Jurkat, Clone E6-1 (cell line): ENCODE measurements at places on chromosomes 6 and 20.

DNA sequence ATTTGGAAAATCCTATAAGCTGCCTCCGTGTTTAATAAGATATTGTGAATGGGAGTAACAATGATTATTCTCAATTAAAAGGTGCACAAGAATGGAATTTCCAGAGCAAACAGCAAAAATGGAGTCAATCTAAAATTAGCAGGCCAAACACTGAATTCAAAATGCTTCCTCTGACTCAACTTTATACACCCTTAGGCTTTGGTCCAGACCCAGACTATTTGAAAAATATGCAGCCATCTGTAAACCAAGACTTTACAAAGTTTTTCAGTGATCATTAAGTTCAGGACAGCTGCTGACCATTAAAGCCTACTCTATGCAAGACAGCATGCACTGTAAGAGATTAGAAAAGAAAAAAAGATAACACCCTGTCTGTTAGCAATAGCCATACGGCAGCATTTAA is 39.4 kb upstream of the CCN6 start:
- DNase-seq = no peak

DNA sequence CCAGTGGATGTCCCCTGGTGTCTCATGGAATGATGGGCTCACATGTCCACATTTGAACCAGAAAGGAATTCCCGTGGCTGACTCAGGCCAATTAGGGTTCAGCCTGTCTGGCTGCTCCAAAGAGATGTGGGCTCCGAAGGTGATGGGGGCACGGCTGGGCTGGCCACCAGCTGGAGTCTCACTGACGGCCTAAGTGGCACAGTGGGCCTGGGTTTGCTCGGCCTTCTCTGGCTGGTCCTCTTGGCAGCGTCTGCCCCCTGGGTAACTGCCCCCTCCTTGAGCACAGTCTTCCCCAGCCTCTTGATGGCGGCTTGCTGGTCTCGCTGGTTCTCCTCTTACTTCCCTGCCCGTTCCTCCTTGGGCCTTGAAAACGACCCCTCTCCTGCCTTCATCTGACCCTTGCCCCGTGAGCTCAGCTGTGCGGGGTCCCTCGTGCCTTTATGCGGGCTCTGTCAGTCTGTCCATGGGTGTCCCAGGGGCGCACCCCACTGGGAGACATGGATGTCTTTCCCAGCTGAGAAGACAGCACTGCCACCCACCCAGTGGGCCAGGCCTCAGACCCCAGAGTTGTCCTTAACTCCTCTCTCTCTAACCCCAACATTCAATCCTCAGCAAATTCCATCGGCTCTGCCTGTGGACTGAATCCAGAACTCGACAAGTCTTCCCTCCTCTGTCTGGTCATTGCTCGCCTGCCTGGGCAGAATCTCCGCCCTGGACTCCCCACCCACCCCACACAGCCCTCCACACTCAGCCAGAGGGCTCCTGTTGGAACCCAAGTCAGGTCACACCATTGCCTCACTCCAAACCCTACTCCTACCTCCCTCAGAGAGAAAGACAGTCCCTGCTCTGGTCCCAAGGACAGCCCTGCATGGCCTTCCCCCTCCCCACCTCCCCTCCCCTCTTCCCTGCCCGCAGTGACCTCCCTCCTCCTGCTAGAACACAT is 78.7 kb downstream of the CEBPB start:
- DNase-seq = no peak

- peak; percentile 72 for DNase-seq
Observed at GRCh38 chr6:149750136-149750609, 632 bp downstream of the PCMT1 start.

DNA sequence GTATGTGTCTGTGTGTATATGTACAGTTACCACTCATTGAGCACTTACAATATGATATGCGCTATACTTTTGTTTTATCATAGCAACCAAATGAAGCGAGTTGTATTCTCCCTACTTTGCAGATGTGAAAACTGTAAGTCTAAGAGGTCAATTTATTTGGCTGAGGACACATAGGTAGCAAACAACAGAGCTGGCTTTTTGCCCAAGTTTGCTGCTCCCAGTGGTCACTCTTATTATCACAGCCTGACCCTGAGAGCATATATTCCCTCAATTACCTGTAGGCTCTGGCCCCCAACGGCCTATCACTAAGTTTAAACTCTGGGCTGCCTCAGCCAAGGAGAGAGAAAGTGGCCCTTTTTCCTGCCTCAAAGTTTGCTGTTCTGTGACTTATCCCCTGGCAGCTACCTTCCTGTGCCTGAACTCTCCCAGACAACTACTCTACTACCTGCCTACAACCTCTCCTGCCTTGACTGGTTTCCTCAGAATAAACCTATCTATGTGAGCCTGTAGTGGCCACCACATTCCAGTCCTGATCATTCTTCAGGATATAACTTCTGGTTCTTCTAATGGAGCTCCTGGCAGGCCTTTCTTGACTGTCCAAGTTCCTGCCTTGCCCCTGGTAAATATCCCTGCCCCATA is 221.8 kb downstream of the FRK start:
- DNase-seq = peak; percentile 17

DNA sequence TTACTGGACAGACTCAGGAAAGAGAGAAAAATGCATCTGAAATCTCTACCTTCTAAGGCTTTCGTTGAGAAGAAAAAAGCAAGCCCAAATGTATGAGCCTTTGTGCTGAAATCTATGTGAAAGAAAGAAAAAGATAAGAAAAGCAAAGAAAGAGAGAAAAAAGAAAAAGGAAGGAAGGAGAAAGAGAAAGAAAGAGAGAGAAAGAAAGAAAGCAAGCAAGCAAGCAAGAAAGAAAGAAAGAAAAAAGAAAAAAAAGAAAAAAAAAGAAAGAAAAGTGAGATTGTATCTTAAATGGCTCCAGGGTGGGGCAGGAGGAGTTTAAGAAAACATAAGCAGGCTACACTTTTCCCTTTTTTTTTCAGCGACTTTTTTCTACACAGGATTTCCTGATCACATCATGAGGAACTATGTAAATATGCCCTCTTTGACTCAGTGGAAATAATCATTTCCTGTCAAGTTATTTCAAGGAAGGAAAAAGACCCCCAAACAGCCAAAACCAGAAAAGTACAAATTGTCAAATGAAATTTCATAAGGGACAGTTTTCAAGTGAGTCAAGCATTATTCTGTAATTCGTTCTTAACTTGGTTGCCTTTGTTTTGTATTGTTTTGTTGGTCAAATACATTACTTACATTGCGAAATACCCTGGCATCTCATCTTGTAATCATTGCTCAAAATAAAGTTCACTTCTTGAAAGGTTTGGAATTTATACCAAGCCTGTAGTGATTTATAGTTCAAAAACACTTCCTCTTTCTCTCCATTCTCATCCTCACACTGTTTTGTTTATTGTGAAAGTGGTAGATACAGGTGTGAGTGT is 79.5 kb upstream of the RNF217 start:
- DNase-seq = no peak

DNA sequence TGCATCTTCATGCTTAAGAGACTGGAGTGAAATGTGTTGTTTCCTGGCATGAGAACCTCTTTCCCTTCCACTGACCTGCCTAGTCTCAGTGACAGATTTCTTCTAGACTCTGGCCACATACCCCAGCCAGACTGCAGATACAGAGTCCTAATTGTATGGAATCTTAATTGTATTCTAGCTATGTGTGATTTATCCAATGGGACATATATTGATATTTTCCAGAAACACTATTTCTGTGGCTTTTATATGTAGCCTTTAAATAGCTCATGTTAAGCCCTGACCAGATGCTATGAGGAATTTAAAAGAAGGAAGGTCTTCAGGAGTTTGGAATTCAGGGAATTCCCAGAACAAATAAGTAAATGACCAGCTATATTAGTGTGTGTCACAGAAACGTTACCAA is 99.0 kb downstream of the FIG4 start:
- no peak for DNase-seq

- DNase-seq = no peak
Observed at GRCh38 chr20:47300071-47300470, 56.4 kb downstream of the ZMYND8 start.

- no peak for DNase-seq
Observed at GRCh38 chr6:113246186-113246585, 611.0 kb upstream of the MARCKS start.

- DNase-seq = no peak
Observed at GRCh38 chr20:24627291-24627690, 157.9 kb downstream of the SYNDIG1 start.

- no peak for DNase-seq
Observed at GRCh38 chr20:3071610-3072529, at the start of gene OXT. Gene OXT, plus strand, starts transcription at chr20:3071620. Its CDS starts 36 bp downstream, at chr20:3071656.

DNA sequence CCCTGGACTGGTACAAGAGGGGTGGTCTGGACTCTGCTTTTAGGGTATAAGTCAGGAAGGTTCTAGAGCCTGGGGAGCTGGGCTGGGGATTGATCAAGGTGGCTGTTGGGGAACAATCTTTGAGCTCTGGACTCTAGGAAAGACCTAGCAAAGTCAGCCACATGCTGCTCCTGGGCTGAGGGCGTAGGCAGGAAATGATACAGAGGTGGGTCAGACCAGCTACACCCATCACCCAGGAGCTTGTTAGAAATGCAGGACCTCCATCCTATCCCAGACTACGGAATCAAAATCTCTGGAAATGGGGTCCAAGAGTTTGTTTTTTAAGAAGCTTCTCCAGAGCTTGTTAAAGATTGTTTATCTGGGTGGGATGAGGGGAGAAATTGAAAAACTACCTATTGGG is 9.4 kb downstream of the ADTRP start:
- DNase-seq = no peak

DNA sequence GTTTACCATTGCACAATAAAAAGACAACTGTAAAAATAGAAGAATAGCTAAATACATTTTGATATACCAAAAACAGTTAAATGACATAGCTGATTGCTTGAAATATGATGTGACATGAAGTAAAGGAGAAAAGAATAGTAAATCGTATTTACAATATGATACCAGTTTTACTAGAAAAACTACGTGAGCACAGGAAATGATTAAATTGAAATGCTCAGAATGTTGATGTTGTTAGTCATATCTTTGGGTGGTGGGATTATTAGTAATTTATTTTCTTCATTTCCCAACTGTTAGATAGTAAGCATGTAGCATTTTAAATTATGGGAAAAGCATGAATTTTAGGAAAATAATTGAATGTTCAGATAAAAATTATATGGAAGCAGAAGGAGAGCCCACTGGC is 268.3 kb upstream of the TAB2 start:
- DNase-seq = no peak

GRCh38 chr20:57375652-57376230 is 15.5 kb upstream of the RBM38 start:
- no peak for DNase-seq

DNA sequence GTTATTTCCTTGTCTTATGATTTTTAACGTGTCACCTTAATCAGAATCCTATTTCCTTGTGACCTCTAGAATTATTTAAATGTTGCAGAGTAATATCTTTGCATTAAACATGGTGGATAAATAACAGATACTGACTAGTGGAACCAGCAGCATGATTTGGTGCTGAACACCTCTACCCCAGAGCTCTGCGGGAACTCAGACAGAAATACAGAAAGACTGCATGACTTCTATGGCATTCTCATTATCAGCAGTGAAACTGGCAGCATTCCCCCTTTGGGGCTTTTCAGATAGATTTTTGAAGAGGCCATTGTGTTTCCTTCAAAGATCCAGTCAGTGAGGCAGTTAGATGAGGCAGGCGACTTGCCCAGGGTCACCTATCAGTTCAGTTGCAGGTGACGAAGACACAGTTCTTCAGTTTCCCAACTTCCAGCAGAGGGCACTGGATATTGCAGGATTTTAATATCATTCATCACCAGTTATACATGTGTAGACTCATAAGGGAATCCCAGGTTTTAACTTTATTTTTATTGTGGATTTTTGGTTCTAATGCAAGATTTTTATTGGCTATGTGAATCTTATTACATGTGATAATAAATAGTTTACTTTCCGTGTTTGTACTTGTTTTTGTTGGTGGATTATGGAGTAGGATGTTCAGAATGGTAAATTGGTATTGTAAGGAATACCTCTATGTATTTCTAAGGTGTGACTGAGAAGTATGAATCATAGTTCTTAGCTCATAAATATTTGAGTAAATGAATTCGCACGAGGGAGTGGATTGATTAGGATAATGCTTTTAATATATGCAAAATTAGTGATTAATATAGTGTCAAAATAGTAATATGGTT is 81.3 kb downstream of the AFDN start:
- DNase-seq = peak; percentile 12

- DNase-seq = no peak
Observed at GRCh38 chr6:96947055-96947454, 22.5 kb downstream of the KLHL32 start.

- DNase-seq = peak; percentile 98
Observed at GRCh38 chr6:30907758-30908591, at the start of gene GTF2H4. Gene GTF2H4, plus strand, starts transcription at chr6:30908207.

- no peak for DNase-seq
Observed at GRCh38 chr6:33577106-33577535, 3.0 kb downstream of the BAK1 start.

DNA sequence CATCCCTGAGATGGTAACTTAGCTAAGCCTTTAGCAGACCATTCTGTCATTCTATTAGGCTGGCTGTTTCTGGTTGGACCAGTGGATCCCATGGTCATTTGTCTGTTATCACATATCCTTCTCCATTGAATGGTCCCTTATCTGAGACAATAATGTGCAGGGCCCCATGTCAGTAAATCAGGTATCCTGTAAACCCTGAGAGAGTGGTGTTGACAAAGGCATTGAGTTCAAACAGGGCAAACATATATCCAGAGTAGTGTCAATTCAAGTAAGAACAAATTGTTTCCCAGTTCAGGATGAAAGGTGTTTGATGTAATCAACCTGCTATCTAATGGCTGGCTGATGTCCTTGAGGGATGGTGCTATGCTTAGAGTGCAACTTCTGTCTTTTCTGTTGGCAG is 126.2 kb downstream of the LINC00237 start:
- no peak for DNase-seq

DNA sequence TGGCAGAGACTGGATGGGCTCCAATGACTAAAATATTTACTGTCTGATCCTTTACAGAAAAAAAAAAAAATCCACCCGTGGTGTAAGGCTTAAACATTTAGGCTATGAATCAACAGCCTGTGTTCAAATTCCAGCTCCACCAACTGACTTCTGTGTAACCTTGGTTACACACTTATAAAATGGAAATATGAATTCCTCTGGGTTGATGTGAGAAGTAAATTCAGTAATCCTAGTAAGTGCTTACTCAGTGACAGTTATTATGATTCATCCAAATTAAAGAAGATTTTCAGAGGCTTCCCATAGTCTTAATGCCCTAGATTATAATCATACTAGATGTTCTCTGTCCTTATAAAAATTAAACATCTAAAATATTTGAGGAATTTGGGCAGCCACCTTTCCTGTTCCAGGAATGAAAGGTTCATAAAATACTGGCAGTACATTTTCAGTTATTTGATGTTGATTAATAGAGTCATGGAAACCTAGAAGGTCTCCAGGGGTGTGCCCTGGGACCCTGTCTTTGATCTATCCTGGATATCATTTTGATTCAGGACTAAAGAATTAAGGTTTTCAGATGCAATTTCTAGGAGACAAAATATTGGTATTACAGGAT is 180.3 kb upstream of the ZNF217 start:
- DNase-seq = no peak
